ENCODE measurements at places on chromosomes 7 and 10. TPM values are rescaled to one million over a fixed set of nuclear protein-coding genes. Genes with fewer than 3 reads are reported as not detected.
A peak's percentile ranks its signal among the peaks of the same experiment; 100 is the strongest.

DNA sequence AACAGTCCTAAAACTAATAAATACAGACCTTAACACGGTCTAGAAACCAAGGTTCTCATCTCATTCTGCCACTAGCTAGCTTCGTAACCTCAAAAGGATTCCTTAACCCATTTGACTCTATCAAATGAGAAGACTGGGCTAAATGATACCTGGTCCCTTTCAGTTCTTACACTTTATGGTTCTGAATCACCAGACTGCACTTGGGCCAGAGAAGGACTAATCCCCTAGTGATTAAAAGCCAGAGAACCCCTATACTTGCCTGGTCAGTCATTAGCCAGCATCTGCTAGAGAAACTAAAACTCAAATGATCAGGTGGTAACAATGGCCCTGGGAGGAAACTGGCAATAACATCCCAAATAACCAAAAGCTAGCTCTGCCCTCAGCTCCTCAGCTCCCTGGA, 16.8 kb downstream of the TMEM243 start:
- DNase-seq = no peak

DNA sequence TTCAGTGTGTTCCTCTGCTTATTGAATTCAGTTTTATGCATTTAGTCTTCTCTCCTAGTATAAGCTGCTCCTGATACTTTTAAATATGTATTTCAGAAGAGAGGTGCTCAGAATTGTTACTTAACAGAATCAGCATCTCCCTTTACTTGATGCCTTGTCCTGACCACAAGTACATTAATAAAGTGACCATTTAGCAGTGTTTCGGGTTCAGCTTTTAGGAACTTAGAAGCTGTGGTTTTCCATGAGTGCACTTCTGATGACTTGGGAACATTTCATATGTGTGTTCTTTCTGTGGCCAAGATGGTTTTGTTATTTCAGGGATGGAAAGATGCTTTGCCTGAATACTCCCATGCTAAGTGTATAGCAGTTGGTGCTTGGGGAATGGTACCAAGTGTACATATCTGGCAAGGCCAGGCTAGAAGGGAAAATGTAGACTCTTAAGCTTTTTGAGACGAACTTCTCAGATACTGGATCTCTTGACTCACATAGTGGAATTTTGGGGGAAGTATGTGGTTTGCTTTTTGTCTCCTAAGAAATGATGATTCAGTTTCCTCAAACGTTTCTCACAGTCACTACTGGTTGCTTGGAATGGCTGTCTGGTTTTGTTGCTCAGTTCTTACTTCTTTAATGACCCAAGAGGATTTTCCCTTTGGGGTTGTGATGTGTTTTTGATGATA, 17.2 kb downstream of the SGPL1 start:
- DNase-seq = no peak

GRCh38 chr10:43233601-43234430, 33.0 kb downstream of the RASGEF1A start:
- peak; percentile 6 for DNase-seq

- DNase-seq = no peak
Measured at GRCh38 chr10:128062881-128063563, 63.2 kb downstream of the MKI67 start.

The TAC1 gene
- not detected for total RNA-seq

GRCh38 chr7:73671322-73671661, 3.7 kb downstream of the VPS37D start:
- DNase-seq = no peak

DNA sequence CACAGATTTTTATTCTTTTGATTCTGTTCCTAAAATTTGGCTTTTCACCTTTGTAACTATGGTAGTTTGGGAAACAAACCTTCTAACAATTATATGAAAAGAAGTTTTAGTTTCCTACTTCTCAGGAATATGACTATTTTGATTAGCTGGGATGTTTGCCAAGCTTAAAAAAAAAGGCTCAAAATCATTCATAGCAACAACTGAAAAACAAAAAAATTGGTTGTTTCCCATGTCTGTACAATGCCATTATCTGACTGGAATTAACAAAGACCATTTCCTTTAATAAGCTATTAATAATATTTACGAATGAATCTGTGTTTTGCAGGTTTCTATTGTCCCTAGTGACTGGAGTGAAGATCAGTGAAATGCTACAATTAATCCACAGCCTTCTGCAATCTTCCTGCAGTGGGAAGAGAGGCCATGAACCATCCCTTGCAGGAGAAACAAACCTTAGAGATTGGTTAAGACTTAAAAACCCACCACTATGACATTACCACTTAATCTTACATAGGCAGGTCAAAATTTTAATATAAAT, 4.2 kb downstream of the PURB start:
- no peak for DNase-seq

- no peak for DNase-seq
Measured at GRCh38 chr7:90007001-90007654, 147.1 kb upstream of the STEAP1 start.

DNA sequence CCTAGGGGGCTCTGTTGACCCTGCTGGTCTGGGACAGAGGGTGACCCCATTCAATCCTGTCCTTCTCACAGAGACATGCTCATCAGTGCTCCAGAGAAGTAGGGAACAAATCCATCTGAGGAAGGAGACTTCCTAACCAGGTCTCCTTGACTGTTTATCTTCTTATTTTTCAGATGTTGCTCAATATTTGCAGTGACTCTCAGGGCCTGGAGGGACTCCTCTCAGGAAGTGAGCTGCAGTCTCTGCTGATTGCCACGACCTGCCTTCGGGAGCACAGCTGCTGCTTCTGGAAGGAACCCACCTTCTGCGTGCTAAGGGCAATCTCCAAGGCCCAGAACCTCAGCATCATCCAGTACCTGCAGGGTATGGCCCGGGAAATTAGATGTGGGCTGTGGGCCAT, 41.0 kb downstream of the WDFY4 start:
- no peak for DNase-seq
